ENCODE measurements at places on chromosomes 13 and 19. TPM values are rescaled to one million over a fixed set of nuclear protein-coding genes. Genes with fewer than 3 reads are reported as not detected.

TMEM190 gene
- not detected for total RNA-seq

EDDM13 gene
- not detected for total RNA-seq

GRCh38 chr19:5893907-5894703 lies 9.5 kb downstream of the NDUFA11 start:
- no peak for DNase-seq
- no peaks in the 10 kb centered on the region for H3K27me3 ChIP-seq
- H3K36me3 ChIP-seq: peaks cover 2% of the 10 kb centered on the region
- no peaks in the 10 kb centered on the region for H3K4me1 ChIP-seq
- H3K27ac ChIP-seq: no peak overlapping the region

DNA sequence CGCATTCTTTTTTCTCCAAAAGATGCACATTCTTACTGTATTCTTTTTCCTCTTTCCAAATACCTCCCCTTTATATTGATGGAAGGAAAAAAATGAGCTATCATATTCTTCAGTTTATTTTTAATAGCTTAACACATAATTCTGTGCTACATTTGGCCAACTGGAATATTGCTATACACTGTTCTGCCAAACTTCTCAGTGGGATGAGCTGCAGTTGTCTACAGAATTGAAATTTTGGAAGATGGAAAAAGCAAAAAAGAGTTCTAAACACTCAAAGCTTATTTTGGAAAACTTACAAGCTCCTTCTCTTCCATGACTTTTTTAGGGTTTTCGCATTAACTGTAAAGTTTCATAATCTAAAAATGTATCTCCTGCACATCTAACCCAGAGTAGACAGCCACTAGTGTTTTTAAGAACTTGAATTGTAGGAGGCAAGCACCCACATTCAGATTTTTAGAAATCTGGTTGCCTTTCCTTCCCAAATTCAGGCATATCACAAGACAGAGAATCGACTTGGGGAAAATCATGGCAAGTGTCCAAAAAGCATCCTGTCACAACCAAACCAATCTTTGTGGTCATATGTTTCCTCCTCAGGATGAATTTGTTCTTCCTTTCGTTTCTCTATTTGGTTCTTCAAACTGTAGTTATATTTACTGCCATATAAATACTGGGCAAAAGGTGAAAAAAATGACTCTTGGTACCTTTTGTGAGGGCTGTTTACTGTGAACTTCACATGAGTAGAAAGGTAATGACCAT lies 111.4 kb upstream of the FRY start:
- H3K27ac ChIP-seq: no peak overlapping the region
- no peak overlapping the region for H3K4me3 ChIP-seq
- no peaks in the 10 kb centered on the region for H3K4me1 ChIP-seq
- no peak for DNase-seq
- H3K27me3 ChIP-seq: peaks cover 31% of the 10 kb centered on the region

DNA sequence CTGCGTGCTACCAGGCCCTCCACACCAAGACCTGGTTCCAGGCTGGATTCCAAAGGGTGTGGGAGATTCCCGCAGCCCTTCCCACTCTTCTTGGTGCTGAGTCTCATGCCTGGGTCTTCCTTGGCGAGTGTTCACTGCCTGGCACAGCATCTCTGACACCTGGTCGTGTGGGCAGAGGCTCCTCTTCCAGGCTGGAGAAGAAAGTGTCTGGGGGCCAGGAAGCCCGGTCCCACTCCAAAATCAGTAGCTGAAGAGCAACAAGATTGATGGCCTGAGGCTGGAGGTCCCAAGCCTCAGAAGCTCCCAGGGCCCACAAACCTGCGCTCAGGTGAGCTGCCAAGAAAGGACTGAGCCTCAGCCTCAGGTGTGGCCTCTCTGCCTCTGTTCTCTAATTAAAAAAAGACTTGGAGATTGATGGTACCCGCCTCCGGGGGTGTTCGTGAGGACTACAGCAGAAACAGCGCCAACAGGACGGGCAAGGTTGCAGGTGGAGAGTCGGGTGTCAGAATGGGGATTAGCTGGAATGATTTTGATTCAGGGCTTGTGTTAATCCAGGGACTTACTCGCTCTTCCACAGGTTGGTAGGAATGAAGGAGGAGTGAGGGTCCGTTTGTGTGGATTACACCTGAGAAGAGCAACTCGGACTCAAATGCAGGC lies 217.5 kb downstream of the TEX29 start:
- peaks cover 41% of the 10 kb centered on the region for H3K27me3 ChIP-seq
- no peak overlapping the region for H3K27ac ChIP-seq
- H3K36me3 ChIP-seq: no peaks in the 10 kb centered on the region

- no peak for DNase-seq
- H3K4me1 ChIP-seq: peaks cover 28% of the 10 kb centered on the region
- no peak overlapping the region for H3K27ac ChIP-seq
- H3K4me3 ChIP-seq: no peak overlapping the region
Measured at GRCh38 chr13:43139211-43139610, 115.8 kb downstream of the DNAJC15 start.

GRCh38 chr19:42018503-42019193 lies 24.6 kb upstream of the ATP1A3 start:
- no peak for DNase-seq
- H3K4me1 ChIP-seq: no peaks in the 10 kb centered on the region
- H3K27me3 ChIP-seq: peaks cover 11% of the 10 kb centered on the region
- no peak overlapping the region for H3K27ac ChIP-seq
- no peak overlapping the region for H3K4me3 ChIP-seq
- H3K36me3 ChIP-seq: no peaks in the 10 kb centered on the region

DNA sequence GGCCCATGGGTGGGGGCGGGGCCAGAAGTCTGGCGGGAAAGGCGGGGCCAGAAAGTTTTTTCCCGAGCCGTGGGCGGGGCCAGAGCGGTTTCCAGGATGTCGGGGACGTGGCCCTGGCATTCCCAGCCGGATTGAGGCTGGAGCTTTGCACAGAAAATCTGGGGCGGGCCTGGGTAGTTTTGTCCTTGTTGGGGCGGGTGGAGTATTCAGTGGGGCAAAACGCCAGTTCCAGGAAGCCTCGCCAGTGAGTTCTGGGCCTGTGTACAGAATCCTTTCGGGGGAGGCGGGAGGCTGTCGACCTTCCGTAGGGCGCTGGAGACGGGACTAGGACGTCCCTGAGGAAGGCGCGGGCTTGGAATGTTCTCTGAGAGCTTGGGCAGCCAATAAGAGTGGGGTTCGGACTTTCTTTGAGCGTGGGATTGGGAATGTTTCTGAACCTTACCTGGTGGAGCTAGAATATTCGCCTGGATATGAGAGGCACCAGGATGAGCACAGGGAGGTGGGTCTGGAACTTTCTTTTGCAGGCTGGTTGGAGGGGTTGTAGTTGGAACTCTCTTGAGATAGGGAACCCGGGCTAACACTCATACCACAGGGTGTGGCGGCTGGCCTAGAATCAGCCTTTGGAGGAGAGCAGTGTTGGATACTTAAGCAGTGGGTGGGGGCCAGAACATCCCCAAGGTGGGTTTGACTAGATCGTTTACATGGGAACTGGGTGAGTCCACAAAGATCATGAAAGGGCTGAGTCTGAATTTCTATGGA lies 1.3 kb downstream of the CCDC9 start:
- H3K4me1 ChIP-seq: peaks cover 49% of the 10 kb centered on the region
- H3K27ac ChIP-seq: peak overlapping the region; percentile 97
- H3K36me3 ChIP-seq: peaks cover 33% of the 10 kb centered on the region
- H3K4me3 ChIP-seq: peak overlapping the region; percentile 86
- H3K27me3 ChIP-seq: no peaks in the 10 kb centered on the region
- no peak for DNase-seq

DNA sequence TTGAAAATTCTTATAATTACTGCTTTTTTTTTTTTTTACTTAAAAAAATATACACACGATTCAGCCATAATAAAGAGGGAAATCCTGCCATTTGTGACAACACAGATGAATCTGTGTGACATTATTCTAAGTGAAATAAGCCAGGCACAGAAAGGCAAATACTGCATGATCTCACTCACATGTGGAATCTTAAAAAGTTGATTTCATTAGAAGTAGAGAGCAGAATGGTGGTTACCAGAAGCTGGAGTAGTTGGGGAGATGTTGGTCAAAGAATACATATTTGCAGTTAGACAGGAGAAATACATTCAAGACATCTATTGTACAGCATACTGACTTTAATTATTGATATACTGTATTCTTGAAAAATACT lies 116.2 kb downstream of the KLF12 start:
- H3K36me3 ChIP-seq: peaks cover 19% of the 10 kb centered on the region
- H3K4me1 ChIP-seq: no peaks in the 10 kb centered on the region
- no peak overlapping the region for H3K4me3 ChIP-seq
- no peak overlapping the region for H3K27ac ChIP-seq
- no peak for DNase-seq
- no peaks in the 10 kb centered on the region for H3K27me3 ChIP-seq

- no peak overlapping the region for H3K4me3 ChIP-seq
- H3K27me3 ChIP-seq: peaks cover 26% of the 10 kb centered on the region
- H3K36me3 ChIP-seq: no peaks in the 10 kb centered on the region
- no peaks in the 10 kb centered on the region for H3K4me1 ChIP-seq
- no peak overlapping the region for H3K27ac ChIP-seq
Measured at GRCh38 chr19:57656346-57656745, 12.4 kb upstream of the ZSCAN4 start.
